Right renal cortex interstitium (tissue), 3 donors: ENCODE measurements at places on chromosomes 7 and 10. TPM values are rescaled to one million over a fixed set of nuclear protein-coding genes. Genes with fewer than 3 reads are reported as not detected.

GRCh38 chr10:13338390-13339110, 9.5 kb downstream of the SEPHS1 start:
- DNase-seq: no peak

GRCh38 chr10:129467359-129468064, 471 bp downstream of the MGMT start:
- DNase-seq: no peak

DNA sequence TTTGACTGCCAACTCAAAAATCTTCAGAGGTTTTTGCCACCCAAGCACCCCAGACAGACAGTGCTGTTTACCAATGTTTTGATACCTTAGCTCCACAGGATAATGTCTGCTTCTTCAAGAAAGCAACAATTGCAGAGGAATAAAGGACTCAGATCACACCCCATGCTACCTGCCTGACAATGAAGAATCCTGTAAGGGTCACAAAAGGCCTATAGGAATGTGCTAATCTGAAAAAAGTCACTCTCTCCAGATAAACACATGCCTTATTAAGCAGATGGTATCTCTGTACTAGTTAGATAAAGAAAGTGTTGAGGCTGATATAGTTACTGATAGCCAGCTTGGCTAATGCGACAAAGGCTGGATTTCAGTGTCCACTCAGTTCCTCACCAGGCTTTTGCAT, 1076.7 kb upstream of the SORCS1 start:
- no peak for DNase-seq

GRCh38 chr7:87512906-87513305, 37.4 kb upstream of the ABCB4 start:
- no peak for DNase-seq

DNA sequence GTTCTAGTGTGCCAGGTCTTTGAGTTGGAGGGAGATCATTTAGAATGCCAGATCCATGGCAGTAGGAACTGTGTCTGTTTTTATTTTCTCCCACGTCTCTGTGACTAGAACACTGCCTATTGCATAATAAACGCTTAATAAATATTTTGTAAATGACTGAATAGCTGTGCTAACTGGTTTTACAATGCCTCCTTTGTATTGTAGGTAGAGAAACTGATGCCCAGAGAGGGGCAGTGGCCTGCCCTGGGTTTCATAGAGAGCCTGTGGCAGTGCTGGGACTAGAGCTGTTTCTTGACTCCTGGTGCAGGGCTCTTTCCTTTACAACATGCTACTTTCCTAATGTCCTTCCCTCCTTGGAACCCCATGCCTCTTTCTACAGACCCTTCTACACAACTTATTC, 2.5 kb downstream of the TAS2R5 start:
- DNase-seq: no peak

DNA sequence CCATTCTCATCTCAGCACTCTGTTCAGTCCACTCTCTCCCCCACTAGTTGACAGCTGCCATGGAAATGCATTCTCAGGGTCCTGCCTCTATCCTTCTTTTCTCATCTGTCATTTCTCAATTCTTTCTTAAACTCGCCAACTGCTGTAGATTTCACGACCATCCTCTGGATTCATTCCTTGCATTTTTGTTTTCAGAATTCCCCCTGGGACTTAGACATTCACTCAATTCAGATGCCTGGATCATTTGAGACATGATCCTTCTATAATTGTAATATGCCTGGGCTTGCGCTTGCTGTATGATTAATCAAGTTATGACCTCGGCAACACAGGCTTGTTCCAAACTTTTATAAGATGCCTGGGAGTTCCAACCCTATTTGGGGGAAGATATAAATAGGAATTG, 104.5 kb downstream of the RAB11FIP2 start:
- no peak for DNase-seq

GRCh38 chr10:44978570-44979280, at the start of gene DEPP1:
DEPP1 (minus strand) TSS chr10:44978809; CDS start chr10:44978030, 779 bp downstream.
- peak; percentile 92 for DNase-seq

DNA sequence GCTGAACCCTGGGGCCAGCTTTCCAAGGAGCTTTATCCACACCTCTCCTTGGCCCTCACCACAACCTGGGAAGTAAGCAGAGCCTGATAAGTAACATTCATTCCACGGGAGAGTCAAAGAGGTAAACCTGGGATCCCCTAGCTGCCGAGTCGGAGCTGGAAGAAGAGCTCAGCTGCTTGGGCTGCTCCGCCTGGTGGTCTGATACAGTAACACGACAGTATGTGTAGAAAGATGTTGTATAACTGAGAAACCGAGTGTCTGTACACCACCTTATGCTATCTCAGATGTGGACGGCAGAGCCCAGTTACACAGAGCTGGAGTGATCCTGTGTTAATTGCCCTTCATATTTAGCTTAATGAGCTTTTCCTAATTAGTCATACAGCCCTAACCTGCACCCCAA, 151.3 kb upstream of the KMT2E start:
- DNase-seq: no peak

DNA sequence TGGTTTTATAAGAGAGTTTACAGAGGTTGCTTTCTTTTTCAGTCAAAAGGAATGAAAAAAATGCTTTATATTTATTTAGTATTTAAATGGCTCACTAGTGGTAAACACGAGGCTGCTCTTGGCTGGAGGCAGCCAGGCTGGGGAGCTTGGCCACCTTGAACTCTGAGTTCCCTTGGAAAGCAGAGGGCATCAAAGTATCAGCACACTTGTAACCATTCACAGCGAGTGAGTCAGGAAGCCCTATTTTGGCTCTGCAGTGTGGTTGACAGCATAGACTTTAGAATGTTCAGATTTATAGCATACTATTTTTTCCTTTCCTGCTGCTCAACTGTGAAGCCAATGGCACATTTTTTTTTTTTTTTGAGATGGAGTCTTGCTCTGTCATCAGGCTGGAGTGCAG, 51.6 kb downstream of the CYCS start:
- DNase-seq: no peak

FAM25G gene
- not detected for polyA plus RNA-seq

VAX1 gene
- polyA plus RNA-seq: not detected
